ENCODE measurements at places on chromosomes 4 and X.

DNA sequence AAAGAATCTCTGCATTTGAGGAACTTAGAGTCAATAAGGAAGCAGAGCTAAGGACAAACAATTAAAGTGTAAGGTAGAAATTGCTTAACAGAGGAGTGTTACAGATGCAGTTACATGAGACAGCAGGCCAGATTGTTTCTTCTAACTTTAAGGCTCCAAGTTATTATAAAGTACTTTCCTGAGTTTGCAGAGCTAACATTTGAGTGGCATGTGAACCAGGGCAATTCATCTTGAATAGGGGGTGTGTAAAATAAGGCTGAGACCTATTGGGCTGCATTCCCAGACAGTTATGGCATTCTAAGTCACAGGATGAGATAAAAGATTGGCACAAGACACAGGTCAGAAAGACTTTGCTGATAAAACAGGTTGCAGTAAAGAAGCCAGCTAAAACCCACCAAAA, 7.6 kb upstream of the LNX1 start:
- DNase-seq, result no peak

- no peak for DNase-seq
Observed at GRCh38 chrX:110001740-110002299, 1.1 kb upstream of the TMEM164 start.

GRCh38 chrX:43735957-43736356, 79.9 kb downstream of the MAOA start:
- DNase-seq, result no peak

DNA sequence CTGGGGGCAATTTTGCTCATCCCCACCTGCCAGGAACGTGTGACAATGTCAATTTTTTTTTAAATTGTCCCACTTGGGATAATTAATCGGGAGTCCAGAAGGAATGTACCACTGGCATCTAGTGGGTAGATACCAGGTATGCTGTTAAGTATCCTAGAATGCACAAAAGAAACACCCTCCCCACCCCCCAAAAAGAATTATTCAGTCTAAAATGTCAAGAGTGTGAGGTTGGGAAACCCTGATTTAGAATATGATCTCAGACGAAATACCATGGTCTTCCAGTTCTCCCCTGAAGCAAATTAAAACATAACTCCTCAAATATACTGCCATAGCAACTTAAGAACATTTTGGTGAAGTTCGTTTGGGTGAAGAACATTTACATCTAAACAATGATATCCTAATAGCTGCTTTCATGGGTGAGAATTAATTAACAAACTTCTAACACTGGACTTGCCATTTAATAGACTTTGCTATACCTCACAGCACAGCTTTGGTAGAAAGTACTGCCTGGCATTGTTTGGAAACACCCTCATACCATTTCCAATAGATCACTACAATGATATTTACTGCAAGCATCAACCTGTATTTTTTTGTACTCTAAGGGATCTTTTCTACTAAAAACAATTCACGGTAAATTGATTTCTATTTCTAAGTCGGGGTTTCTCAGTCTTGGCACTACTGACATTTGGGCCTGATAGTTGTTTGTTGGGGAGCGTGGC, 36.5 kb downstream of the SH3RF1 start:
- no peak for DNase-seq

DNA sequence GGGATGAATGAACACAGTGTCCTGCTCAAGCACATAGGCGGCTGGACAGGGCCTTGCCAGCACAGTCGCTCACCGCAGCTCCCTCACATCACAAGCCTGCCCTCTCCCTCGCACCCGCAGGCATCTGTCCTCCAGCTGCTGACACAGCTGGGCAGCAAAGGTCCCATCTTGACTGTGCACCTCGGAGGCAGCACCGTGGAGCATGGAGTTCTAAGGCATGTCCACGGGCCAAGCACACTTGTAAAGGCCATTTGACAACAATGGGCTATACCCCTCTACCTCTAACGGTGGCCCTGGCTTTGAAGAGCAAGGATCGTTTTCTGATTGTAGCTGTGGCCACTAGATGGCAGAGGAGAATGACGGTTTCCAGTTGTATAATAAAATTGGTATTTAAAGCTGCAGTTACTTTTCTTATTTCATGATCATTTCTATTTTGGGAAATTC, 53.8 kb downstream of the APLN start:
- peak; percentile 39 for DNase-seq

DNA sequence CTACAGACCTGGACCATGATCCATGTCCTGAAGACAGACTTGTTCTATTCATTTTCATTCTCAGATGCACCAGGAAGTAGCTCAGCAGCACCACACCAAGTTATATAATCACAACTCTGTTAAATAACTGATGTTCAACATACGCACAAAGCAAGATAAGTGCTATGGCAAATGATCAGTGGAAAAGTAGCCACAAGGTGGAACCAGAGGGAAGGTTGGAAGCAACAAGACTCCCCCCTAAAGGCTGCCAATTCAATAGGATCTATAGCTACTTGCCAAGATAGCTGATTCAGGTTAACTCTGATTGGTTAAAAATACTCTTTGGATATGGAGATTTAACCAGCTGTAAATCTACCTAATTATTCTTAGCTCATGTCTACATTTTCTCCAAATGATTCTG, 23.7 kb upstream of the FAM47B start:
- DNase-seq, result no peak

GRCh38 chr4:7900334-7900909, 39.2 kb downstream of the AFAP1 start:
- DNase-seq, result no peak

DNA sequence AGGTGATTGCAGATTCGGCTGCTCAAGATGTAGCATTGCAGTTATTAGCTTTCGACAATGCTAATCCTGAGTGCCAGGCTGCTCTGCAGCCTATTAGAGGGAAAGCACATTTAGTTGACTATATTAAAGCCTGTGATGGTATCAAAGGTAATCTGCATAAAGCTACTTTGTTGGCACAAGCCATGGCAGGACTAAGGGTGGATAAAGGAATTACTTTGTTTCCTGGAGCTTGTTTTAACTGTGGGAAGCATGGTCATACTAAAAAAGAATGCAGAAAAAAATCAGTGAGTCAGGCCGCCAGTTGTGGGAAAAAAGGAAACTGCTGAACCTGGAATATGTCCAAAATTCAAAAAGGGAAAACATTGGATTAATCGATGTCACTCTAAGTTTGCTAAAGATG, 154.9 kb upstream of the TECRL start:
- DNase-seq, result no peak

DNA sequence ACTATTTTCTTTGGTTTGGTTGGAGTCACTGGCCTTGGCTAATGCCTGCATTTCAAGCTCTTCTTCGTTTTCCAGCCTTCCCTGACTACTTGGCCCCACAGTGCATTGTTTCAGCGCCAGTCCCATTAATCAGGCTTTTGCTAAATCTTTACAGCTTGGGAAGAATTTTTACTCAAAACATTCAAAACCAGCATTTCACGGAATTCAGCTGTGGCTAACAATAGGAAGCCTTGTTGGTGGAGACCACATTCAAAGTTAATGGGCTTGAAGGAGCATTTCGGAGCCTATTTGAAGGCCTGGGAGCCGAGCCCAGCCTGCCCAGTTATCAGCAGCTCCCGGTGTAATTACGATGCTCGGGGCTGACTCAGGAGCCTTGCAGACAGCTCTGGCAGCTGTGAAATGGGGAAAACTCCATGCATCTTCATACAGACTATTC, 30.8 kb upstream of the VCX2 start:
- DNase-seq, result peak; percentile 6

GRCh38 chrX:68498508-68499379, at the start of gene YIPF6:
YIPF6 (plus strand) TSS chrX:68499051; CDS start chrX:68499067, 16 bp downstream.
- DNase-seq, result peak; percentile 85

- no peak for DNase-seq
Observed at GRCh38 chr4:44438687-44439086, 9.9 kb downstream of the KCTD8 start.

DNA sequence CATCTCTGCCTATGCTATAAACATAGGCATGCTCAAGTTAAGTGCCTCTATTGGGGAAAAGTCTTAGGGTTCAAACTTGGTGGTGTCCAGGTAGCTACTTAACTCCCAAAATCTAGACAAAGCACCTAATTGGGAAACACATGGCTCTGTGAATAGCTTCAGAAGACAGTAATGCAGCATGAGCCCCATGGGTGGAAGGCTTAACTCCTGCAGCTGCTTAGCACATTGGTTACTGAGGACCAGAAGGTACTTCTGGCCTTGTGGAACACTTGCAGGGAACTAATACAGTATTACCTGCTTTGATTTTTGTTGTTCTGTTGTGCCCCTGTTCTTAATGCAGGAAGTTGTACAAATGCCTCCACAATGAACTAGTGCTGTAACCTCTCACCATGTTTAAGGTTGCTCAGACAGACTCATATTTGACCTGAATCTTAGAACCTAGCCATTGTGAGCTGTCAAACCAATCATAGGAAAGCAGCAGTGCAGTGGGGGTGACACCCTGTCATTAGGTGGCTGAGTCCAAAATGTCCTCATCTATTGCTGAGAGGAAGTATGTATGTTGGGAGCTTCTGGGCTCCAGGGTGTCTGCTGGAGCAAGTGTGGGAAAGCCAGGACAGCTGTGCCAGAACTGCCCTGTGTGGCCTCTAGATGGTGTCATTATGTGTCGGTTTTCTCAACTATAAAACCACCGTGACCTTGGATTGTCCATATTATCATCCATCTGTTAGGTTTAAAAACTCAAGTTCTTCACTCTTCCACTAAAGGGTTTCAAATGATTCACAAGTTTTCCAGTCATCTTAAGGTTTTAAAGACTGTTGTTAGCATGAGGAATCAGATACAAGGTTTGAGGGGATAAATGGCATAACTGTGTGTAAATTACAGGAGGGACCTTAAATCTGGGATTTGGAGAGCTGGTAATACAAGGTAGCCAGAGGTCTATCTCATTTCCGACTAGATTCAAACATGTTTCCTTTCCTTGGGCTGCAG, 69.9 kb upstream of the WDR1 start:
- DNase-seq, result peak; percentile 53

DNA sequence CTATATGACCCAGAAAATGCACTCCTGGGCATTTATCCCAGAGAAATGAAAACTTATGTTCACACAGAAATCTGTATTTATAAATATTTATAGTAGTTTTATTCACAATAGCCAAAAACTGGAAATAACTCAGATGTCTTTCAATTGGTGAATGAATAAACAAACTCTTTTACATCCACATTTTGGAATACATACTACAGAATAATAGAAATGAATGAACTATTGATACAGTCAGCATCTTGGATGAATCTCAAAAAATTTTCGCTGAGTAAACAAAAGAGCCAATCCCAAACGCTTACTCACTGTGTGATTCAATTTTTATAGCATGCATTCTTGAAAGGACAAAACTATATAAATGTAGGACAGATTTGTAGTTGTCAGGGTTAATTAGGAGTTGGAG, 75.1 kb upstream of the HTR2C start:
- no peak for DNase-seq
